ENCODE measurements at places on chromosomes 7 and 10.
A peak's percentile ranks its signal among the peaks of the same experiment; 100 is the strongest.

DNA sequence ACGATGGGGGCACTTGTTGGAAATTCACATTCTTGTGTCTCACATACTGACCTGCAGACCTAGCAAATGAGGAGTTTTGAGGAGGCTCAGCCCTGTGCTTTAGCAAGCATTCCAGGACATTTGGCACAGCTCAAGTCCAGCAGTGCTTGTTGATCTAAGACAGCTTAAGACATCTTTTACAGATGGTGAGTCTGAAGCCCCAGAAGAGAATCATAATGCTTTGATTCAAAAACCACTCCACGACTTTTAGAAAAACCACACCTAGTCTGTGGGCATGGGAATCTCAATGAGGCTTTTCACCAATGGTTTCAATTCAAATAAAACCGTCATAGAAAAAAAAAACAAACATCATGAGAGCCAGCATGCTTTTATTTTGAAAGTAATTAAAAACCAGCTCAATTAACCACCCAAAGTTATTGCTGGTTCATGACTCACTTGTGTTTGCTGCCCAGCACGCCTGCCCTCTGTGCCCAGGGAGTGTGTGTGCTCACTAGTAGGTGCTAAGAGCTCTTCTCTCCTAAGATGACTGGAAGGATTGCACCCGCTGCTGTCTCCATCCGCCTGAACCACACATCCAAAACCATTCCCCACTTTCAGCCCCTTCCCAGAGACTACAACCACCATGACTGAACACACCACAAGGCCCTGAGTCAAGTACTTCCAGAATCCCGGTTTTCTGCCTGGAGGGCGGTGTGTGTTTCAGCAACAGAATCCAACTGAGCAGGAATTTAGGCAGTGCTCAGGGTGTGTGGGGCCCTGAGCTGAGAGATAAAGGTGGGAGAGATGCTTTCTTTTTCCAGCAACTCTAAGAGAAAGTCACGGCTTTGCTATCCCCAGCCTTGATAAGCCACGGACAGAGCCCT is 130.2 kb upstream of the ADAM12 start:
- DNase-seq: no peak

- no peak for DNase-seq
Observed at GRCh38 chr7:152923711-152924110, 164.2 kb downstream of the ACTR3B start.

GRCh38 chr10:24694086-24694485 is 29.6 kb downstream of the ARHGAP21 start:
- no peak for DNase-seq

- no peak for DNase-seq
Observed at GRCh38 chr10:125846894-125847293, 23.5 kb downstream of the BCCIP start.

GRCh38 chr7:82904871-82905270 is 257.8 kb downstream of the PCLO start:
- no peak for DNase-seq

DNA sequence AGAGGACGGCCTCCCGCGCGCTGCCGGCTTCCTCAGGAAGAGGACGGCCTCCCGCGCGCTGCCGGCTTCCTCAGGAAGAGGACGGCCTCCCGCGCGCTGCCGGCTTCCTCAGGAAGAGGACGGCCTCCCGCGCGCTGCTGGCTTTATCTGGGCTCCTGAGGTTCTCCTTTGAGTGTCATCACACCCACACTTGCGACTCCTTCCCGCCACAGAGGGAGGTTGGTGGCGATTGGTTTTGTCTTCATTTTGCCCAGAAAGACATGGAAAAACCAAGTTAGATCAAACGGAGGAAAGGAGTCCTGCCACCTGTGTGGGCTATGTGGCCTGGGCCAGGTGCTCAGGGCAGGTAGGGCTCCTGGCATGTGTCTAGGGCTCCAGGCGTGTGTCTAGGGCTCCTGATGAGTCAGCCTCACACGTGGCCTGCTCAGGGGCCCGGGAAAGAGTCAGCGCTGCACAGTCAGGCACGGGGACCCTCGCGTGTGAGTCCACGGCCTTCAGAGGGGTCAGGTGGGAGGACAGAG is 138.0 kb downstream of the VIPR2 start:
- no peak for DNase-seq

GRCh38 chr7:50782375-50783208 is at the start of gene GRB10:
TSS of gene GRB10 (minus strand) at chr7:50782896. CDS start at chr7:50732322, 50,574 bp downstream.
- DNase-seq: peak; percentile 83

DNA sequence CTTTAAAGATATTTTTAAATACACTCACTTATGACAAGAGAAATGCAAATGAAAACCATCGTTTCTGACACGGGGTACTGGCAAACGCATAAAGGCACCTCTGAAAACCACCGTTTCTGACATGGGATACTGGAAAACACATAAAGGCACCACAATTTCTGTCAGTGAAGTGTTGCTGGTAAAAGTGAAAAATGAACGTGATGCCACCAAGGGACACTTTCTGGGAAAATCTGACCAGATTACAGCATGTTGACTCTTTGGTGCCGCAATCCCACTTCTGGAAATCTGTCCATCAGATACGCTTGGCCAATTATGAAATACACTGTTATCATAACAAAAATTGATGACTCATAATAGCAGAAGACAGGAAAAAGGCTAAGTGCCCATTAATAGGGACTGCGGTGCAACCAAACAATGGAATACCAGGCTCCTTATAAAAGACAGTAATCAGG is 131.7 kb downstream of the ZMYND11 start:
- no peak for DNase-seq

- no peak for DNase-seq
Observed at GRCh38 chr10:130036296-130037065, 72.4 kb upstream of the EBF3 start.

GRCh38 chr10:51585742-51586141 is 113.7 kb downstream of the CSTF2T start:
- no peak for DNase-seq

DNA sequence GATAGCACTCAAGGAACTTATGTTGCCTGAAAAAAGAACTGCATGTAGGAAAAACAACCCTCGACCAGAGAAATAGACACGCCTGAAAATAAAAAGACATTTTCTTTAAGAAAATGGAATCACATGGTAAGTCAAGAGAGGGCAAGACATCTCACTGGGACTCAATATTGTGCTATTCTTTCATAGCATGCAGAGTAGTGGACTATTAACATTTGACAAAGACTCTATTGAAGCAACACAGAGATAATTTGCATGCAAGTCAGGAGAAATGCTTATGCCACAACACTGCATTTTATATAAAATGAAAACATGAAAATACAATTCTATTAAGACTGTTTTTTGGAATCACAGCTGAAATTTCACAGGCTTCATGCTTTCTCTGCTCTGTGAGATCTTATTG is 77.9 kb upstream of the RHOBTB1 start:
- no peak for DNase-seq

- peak; percentile 12 for DNase-seq
Observed at GRCh38 chr10:79939969-79940368, 8.9 kb downstream of the SFTPD start.

DNA sequence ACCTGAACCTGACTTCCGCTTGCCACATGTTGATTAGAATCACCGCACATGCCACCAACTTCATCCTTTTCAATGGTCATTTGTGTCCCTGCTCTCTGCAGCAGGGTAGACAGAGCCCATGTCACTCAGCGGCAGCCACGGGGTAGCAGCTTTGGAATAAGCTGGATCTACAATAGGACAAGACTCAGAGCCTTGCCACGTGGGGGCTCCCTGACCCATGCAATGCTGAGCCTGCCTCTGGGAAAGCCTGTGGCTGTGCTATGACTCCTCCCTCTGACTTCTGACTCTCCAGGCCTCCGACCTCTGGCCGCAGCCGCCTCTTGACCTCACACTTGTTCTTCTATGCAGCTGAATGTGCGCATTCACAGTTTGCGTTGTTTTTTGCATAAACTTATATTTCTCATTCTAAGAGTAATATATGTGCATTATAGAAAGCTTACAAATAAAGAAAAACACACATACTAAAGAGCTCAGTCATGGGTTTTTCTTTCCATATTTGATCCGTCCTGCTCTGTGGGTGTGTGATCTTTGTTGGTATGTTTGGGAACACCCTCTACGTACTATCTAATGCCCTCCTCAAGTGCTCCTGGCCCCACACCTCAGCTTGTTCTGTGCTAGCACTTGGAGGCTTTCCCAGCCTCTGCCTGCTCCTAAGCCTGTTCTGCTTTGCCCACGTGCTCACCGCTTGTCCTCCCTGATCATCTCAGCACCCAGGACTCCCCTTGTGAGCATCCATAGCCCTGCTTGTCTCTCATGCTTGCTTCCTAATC is 198.0 kb upstream of the MKI67 start:
- DNase-seq: peak; percentile 73

DNA sequence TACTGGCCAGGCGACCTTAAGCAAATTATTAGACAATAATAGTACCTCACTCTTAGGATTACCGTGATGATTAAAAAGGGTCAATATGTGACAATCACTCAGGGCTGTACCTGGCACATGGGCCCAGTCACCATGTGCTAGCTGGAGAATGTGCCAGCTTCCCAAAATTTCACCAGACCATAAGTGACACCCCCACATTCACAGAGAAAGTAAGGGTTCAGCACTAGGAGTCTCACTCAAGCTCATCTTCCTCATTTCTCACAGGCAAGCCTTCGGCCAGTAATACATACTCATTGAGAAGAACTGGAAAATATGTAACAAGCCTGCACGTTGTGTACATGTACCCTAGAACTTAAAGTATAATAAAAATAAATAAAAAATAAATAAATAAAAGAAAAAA is 22.4 kb upstream of the C10orf71 start:
- peak; percentile 6 for DNase-seq

- no peak for DNase-seq
Observed at GRCh38 chr10:35545878-35546590, 59.1 kb upstream of the GJD4 start.

- no peak for DNase-seq
Observed at GRCh38 chr7:1598286-1598685, 28.5 kb upstream of the PSMG3 start.

DNA sequence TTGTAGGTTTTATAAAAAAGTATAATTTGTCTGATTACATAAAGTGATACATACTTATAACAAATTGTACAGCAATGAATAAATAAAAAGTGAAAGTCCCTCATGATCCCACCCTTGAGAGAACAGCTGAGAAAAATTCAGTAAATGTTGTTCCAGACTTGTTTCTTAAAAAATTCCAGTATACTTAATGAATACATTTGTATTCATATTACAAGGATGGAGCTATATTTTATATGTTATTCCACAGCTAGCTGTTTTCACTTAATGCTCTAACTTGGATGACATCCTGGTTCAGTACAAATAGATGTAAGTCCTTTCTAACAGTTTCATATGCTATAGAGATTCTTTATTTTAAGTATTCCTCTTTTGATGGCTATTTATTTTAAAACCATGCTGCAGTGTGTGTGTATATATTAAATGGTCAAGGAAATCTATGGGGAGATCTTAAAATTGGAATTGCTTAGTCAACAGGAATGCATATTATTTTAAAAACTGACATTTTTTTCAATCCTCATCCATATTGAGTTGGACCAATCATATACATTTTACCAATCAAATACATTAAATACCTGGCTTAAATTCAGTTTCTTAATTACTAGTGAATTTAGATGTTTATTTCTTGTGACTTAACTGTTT is 8.9 kb downstream of the STAMBPL1 start:
- DNase-seq: no peak

Measured in ecto neural progenitor cell (in vitro differentiated cells).